Right atrium auricular region (tissue), 2 donors: ENCODE measurements at places on chromosomes 5 and 9. TPM values are rescaled to one million over a fixed set of nuclear protein-coding genes. Genes with fewer than 3 reads are reported as not detected.

RASGRF2 gene
- 6.3 TPM for total RNA-seq

EGR1 gene
- 17.3 TPM for total RNA-seq

SLCO4C1 gene
- 0.08 TPM for total RNA-seq

CCL27 gene
- not detected for total RNA-seq

PROB1 gene
- total RNA-seq, result 28.6 TPM

ARL14EPL gene
- not detected for total RNA-seq

TRIM7 gene
- total RNA-seq, result 7.7 TPM

LCN15 gene
- 0.63 TPM for total RNA-seq

SIMC1 gene
- total RNA-seq, result 9.1 TPM

C7 gene
- 687 TPM for total RNA-seq

CDK7 gene
- 9.2 TPM for total RNA-seq

FAM153A gene
- 1.4 TPM for total RNA-seq

HMHB1 gene
- not detected for total RNA-seq

ACSL6 gene
- total RNA-seq, result 1.6 TPM

HOMER1 gene
- 30.1 TPM for total RNA-seq

FAM120A gene
- total RNA-seq, result 79.1 TPM

PCDHGA7 gene
- 4.9 TPM for total RNA-seq

FAXDC2 gene
- total RNA-seq, result 22.1 TPM

DRD1 gene
- not detected for total RNA-seq

PARP8 gene
- 6.6 TPM for total RNA-seq

TLX3 gene
- total RNA-seq, result not detected

ZNF883 gene
- total RNA-seq, result 3.8 TPM

NEUROG1 gene
- not detected for total RNA-seq

POMT1 gene
- total RNA-seq, result 16.4 TPM

PTAR1 gene
- total RNA-seq, result 29.2 TPM

WDR38 gene
- not detected for total RNA-seq

TMEM161B gene
- total RNA-seq, result 6.4 TPM

LVRN gene
- total RNA-seq, result 0.19 TPM

MCIDAS gene
- not detected for total RNA-seq

TTC23L gene
- 0.28 TPM for total RNA-seq

RBM22 gene
- 26.0 TPM for total RNA-seq

DMRT2 gene
- not detected for total RNA-seq

GHR gene
- 10.9 TPM for total RNA-seq

PFN3 gene
- not detected for total RNA-seq

PLCXD3 gene
- total RNA-seq, result 68.3 TPM
